ENCODE measurements at places on chromosomes 16 and 17.

DNA sequence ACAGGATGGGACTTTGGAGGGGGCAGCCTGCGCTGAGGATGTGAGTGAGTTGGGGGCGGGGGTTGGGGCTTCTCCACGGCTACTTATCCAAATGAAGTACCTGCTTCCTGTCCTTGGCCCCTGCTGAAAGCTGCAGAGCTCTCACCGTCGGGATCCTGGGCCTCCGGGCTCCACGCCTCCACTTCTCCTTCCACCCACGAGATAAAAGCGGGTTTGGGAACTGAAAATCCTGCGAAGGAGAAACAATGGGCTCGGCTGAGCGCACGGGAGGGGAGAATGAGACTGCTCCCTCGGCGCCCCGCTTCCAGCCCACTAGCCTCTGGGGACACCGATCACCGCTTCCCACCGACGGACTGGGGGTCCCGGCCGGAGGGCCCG is 486 bp downstream of the ZNF785 start:
- DNase-seq: no peak

GRCh38 chr16:83887080-83887479 is 11.8 kb upstream of the MLYCD start:
- DNase-seq: no peak

- DNase-seq: no peak
Measured at GRCh38 chr17:19019041-19019941, 14.7 kb upstream of the FAM83G start.

GRCh38 chr16:49725651-49726050 is 130.3 kb downstream of the ZNF423 start:
- DNase-seq: no peak

DNA sequence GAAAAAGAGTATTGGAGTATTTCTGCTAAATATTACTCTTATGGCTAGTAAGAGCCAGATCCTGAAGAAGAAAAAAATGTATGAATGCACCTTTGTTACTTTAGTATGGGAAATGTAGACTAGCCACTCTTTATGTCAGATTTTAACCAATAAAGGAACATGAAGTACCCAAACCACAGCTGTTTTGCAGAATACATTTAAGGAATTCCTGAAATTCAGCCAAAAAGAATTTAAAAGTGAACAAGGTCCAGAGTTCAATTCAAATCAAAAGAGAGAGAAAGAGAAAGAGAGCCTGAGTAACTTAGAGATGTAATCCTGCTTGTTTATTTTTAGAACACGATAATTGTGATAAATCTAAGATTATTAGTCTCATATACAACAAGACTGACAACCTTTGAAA is 1.2 kb downstream of the KCNJ16 start:
- DNase-seq: no peak

DNA sequence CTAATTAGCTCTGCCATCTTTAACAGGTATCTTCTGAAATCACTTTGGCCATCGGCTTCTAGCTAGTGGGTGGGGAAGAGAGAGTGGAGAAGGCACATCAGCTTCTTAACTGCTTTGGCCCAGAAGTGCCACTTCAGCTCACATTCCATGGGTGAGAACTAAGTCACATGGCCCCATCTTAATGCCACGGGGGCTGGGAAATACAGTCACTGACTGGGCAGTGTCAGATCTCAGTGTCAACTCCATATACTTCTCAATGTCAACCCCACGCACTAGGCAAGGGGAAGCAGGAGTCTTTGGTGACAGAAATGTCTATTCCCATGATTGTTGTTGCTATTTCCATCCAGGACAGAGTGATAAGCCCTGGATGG is 29.4 kb downstream of the CCR7 start:
- no peak for DNase-seq
